Activated CD4-positive, alpha-beta memory T cell treated with anti-CD3 and anti-CD28 coated beads, Interleukin-2, amount 10 ng/mL, durations not matched to agents 7 days and 5 days (primary cell): ENCODE measurements at places on chromosomes 4 and X. TPM values are rescaled to one million over a fixed set of nuclear protein-coding genes. Genes with fewer than 3 reads are reported as not detected.

GRCh38 chr4:178823673-178824295 lies 1381.5 kb upstream of the AGA start:
- H3K27ac ChIP-seq, result no peak overlapping the region
- no peaks in the 10 kb centered on the region for H3K36me3 ChIP-seq
- H3K4me3 ChIP-seq, result no peak overlapping the region

- no peaks in the 10 kb centered on the region for H3K4me1 ChIP-seq
- H3K36me3 ChIP-seq, result no peaks in the 10 kb centered on the region
- no peak overlapping the region for H3K27ac ChIP-seq
- no peaks in the 10 kb centered on the region for H3K27me3 ChIP-seq
- DNase-seq, result no peak
- H3K4me3 ChIP-seq, result no peak overlapping the region
Observed at GRCh38 chr4:179747218-179747910, 2305.1 kb upstream of the AGA start.

DNA sequence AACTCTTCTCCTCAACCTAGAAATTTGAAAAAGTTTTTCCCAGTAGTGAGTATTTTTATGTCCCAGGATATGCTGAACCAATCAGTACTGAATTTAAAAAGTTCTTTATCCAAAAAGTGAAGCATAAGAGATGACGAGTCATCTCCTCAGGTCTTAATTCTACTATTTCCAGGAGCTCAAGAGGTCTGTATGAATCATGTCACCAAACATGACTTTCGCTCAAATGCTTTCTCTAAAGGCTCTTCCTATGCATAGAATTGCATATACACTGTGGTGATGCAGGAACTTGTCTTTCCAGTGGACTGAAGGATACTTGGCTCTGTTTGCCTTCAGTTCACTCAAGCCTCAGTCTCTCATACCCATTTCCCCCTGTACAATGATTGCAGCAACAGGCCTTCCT lies 36.1 kb downstream of the ZNF41 start:
- H3K4me3 ChIP-seq, result no peak overlapping the region
- no peak for DNase-seq
- H3K36me3 ChIP-seq, result peaks cover 57% of the 10 kb centered on the region
- no peak overlapping the region for H3K27ac ChIP-seq

DNA sequence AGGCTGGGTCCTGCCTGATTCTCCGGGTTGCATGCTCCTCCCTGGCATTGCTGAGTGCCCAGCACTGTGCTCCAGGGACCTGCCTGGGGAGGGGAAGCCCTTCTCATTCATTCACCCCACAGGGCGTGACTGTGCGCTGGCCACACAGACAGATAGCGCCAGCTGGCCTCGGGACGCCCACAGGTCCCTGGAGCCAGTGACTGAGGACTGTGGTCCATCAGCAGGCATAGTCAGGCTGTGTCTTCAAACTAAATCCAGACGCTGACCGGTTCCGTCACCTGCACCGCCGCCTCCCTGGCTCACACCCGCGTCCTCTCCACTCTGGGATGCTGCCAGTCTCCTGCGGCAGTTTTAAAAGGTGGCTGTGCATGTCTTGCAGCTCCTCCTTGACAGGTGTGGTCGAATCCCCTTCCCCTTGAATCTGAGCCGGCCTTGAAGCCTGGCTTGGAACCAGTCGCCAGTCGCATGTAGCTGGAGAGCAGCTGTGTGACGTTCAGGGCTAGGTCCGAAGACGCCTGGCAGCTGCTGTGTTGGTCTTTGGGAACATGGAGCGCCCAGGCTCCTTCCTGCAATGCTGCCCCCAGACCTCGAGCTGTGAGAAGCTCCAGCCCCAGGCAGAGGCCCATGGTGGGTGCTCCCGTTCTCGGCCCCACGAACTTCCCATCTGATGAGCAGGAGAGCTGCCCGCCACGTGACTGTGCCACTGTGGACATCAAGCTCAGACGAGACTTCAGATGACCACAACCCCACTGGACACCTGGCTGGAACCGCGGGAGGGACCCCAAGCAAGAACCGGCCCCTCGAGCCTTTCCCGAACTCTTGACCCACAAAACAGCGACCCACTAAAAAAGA lies 94.1 kb downstream of the ADRA2C start:
- no peak overlapping the region for H3K4me3 ChIP-seq
- DNase-seq, result no peak
- no peaks in the 10 kb centered on the region for H3K4me1 ChIP-seq
- H3K27me3 ChIP-seq, result no peaks in the 10 kb centered on the region
- no peaks in the 10 kb centered on the region for H3K36me3 ChIP-seq
- H3K27ac ChIP-seq, result no peak overlapping the region

DNA sequence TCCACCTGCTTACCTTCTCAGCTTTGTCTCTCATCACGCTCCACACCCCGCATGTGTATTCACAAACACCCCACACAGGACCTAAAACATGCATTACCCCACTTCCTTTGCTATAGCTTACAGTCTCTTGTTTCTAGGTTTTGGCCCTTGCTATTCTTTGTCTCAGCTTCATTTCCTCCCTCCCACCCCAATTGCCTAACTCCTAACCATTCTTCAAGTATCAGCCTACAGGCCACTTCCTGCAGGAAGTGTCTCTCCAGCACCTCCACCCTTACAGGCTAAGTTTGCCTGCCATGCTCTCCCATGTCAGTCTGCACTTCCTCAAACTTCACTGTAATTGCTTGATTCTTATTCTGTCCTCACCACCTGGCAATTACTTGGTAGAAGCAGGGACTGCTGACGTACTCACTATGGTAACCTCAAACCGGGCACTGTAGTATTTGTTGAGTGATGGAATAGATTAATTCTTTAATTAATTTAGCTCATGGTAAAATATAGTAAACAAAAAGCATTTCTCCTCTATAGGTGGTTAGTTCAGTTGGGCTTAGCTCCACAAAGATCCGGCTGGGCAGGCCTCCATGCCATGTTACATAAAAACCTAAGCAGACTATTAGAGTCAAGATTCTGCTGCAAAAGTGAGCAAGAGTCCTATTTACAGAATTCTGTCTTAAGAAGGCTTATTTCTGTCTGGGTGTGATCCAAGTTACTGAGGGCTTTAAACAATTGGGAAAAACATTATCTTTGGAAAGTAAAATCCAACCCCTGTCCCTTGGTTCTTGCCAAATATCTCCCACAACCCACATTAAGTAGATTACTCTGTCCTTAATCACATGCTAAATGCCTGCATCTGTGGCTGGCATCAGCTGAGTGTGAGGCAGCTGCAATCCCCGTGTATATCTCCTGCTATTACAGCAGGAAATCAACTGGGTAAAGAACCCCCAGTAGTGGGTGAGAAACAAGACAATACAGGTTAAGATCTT lies 124.7 kb upstream of the CPEB2 start:
- H3K27me3 ChIP-seq, result no peaks in the 10 kb centered on the region
- DNase-seq, result no peak
- H3K27ac ChIP-seq, result peak overlapping the region; percentile 41

The CLGN gene
- not detected for total RNA-seq
